ENCODE measurements at places on chromosomes 1 and 21.

GRCh38 chr1:169886422-169886821 lies 7.3 kb downstream of the SCYL3 start:
- no peak for DNase-seq

GRCh38 chr1:191913260-191913977 lies 244.8 kb upstream of the RGS18 start:
- no peak for DNase-seq

- DNase-seq, result no peak
Measured at GRCh38 chr1:57279909-57280666, 143.8 kb downstream of the DAB1 start.

- no peak for DNase-seq
Measured at GRCh38 chr21:17527711-17528110, 14.9 kb downstream of the CXADR start.

DNA sequence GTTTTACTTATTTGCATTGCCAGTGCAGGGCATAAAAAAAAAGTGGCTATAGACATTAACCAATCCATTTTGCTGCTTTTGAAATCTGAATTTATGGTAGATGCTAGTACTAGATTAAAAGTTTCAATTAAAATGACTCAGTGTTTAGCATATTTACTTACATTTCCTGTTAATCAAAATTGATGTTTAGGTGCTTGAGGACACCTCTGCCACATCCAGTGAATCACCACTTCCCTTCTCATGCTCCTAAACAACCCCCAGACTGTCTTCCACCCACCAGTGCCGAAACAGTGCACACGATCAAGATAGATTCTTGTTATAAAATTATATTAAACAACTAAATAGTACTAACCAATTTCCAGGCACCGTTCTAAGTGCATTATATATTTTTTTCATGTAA lies 32.7 kb downstream of the HSD17B7 start:
- DNase-seq, result no peak

GRCh38 chr1:56537660-56538059 lies 41.7 kb downstream of the PLPP3 start:
- no peak for DNase-seq

DNA sequence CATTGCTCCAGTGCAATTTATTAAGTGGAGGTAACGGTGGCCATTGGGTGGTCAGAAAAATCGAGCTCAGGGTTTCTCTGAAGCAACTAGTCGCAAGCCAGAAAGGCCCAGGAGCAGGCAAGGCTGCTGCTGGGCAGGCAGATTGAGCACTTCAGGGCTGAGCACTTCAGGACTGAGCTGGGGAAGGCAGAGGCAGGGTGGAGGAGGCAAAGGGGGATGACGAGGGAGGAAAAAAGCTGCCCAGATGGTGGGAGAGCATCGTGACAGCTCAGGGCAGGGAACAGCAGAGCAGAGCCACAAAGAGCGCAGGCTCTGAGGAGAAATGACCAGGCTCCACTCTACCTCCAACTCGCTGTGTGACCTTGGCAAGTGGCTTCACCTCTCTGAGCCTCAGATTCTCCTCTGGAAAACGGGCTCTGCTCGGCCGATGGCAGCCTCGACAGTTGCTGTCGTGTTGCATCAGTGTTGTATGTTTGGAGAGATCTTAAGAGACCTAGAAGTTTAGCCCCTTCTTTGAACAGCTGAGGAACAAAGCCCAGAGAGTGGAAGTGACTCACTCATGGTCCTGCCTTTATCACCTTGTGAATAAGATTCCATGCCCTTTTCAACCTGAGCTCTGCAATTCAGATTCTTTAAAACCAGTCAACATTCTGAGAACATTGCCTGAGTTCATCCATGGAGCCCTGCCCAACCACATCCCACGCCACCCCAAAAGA lies 141.4 kb downstream of the SYF2 start:
- no peak for DNase-seq

- DNase-seq, result no peak
Measured at GRCh38 chr1:212518188-212519054, 85.7 kb downstream of the NENF start.
